ENCODE measurements at places on chromosomes 5 and 9.

DNA sequence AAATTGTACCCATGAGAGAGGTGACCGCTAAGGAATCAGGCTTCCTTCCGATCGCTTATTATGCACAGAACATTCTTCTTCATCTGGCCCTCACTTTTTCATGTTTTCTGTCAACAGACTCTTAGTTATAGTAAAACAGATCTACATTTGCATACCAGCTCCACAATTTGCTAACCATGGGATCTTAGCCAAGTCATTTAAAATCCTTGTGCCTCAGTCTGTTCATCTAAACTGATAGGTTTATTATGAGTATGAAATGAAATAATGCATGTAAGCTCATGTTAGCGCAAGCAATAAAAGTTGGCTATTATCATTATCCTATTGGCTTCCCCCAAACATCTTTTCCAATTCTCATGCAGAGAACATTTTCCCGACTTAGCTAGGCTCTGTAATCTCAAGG lies 42.3 kb downstream of the FGF1 start:
- no peak for DNase-seq

GRCh38 chr5:124742983-124743601 lies 3.3 kb downstream of the ZNF608 start:
- no peak for DNase-seq

DNA sequence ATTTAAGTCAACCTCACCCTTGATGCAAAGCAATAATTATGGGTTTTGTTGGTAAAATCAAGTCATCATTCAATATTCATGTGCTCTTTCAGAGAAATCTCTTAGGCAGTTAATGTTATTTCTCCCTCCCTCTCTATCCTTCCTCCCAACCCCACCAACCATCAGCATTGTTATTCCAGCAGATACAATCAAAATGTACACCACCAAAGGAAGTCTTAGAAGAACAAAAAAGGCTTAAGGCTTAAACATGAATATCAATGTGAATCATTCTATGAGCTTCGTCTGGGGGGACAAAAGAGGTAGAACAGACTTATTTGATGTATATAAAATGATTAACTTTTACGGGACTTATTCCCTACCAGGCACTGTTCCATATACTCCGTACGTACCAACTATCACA lies 404.4 kb downstream of the ARHGEF28 start:
- DNase-seq = no peak

DNA sequence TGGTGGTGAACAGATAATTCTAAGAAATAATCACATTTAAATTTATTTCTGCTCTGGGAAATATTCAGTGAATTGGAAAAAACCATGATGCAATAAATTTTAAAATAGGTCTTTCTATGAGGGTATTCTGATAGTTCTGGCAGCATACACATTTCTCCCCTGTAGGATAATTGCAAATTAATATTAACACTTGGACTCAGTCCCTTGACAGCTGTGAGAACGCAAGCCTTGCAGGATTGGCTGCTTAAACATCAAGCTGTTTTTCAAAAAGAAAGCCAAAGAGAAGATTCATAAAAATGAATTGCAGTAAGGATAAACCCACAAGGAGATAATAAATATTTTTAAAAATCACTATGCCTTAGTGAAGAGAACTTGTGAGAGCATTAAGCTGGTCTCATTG lies 180.0 kb downstream of the MTRR start:
- DNase-seq = no peak

DNA sequence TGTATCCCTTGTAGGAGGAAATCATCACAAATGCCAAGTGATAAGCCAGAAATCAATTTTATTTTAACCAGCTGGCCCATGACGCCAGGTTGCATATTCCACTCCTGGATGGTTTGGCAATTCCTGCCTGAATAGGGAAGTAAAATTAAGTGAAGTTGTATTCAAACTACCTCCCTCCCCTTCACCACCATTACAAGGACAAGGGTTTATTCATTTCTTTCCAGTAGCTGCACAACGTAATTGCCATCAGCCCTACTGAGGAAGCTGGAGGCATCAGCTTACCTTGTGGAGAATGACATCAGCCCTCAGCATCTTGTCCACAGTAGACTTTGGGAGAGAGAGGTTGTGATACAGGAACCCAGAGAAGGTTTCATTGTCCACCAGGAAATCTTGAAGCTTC lies 66.6 kb downstream of the ABCA1 start:
- no peak for DNase-seq

DNA sequence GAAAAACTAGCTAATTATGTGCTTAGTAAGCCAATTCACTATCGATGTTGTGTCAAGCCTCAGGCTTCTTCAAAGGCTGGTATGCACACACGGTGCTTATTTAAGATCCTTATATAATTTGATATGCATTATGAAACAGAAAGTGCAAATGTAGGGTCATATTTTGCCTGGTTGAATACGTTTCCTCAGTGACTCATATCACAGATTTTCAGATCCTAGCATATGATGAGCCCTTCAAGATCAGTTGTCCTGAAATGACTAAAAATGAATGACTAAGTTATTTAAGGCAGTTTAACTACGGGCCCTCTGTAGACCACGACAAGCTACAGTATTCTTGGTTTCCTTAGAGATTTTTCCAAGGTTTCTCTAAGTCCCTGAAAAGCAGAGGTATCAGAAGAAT lies 778.3 kb downstream of the PRELID2 start:
- no peak for DNase-seq

- no peak for DNase-seq
These were observed 51.1 kb downstream of the FNIP1 start for GRCh38 chr5:131745703-131746102.

DNA sequence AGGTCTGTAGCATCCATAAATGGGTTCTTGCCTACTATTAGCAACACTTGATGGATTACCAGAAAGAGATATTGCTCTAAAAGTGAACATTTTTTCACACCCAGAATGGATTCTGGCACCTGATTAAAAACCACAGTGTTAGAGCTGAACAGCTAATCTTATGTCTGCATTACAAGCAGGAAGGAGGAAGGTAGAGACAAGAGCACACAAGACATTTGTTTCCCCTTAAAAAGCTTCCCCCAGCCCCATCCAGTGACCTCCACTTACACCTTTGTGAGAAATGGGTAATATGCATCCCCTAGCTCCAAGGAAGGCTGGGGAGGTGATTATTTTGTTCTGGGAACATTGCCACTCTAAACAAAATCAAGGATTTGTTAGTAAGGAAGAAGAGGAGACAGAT lies 12.0 kb upstream of the TRIM36 start:
- DNase-seq = no peak

GRCh38 chr5:137095597-137095996 lies 403.5 kb downstream of the SPOCK1 start:
- DNase-seq = no peak

DNA sequence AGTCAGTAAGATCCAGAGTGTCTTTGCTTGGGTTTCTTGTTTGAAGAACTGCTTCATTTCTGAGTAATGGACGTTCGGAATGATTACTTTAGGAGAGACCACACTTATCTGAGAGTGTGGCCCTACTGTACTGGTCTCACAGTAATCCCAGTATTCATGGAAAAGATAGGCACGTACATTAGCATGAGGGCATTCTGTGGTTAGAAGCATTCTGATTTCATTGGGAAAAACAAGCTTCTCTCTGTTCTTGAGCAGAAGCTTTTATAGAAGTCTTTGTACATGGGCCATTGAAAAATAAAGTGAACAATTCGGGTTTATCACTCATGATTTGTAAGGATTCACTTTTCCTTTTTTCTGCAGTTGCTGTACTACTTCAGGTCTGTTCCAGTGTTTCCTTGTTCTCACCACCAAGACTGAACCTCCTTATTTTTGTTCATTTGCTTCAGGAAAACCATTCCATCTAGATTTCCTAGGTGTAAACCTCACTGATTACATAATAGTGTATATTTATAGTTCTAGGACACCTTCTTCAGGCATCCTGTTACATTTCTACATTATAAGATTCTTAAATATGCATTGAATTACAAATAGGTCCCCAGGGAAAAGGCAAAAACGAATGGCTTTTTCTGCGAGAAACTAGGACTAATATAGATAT lies 10.1 kb downstream of the TGFBR1 start:
- no peak for DNase-seq

- DNase-seq = no peak
These were observed 50.8 kb downstream of the ADAMTS12 start for GRCh38 chr5:33840927-33841547.

GRCh38 chr5:76547242-76547890 lies 75.8 kb downstream of the F2RL2 start:
- DNase-seq = no peak

DNA sequence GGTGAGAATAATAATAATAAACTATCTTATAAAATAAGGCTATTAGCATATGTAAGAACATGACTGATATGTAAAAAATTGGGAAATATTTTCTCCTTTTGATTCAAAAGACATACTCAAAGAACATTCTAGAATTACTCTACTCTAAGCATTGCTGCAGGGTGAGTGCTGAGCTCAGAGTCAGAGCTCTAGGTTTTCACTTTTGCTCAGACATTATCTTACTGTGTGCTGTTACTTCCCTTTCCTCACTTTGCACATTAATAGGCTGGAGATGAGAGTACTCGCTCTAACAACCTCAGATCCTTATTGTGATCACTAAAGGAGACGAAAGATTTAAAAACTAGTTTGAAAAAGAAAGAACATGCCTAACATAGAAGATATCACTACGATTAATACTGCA lies 99.4 kb upstream of the C9orf72 start:
- no peak for DNase-seq

DNA sequence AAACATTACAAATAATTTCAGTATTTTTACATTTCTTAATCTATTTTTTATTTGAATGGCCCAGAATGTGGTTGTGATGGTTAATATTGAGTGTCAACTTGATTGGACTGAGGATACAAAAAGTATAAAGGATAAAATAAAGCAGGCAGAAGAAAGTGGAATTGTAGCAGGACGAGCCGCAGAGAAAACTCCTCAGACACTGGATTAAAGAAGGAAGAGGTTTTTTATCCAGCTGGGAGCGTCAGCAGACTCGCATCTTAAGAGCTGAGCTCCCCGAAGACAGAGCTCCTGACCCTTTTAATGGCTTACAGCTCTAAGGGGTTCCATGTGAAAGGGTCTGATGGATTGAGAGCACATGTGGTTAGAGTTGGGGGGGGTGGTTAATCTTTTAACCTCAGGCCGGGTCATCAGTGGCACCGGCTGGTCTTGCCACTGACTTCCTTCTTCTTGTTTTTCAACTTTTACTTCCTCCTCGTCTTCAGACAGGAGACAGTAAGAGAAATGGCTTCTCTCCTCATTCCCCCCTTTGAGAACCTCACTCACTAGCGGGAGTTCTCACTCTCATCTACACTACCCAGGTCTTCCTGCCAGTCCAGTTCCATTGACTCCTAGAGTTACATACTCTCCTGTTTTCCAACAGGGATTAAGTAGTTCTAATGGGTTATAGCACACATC lies 80.0 kb downstream of the TMEM161B start:
- no peak for DNase-seq

DNA sequence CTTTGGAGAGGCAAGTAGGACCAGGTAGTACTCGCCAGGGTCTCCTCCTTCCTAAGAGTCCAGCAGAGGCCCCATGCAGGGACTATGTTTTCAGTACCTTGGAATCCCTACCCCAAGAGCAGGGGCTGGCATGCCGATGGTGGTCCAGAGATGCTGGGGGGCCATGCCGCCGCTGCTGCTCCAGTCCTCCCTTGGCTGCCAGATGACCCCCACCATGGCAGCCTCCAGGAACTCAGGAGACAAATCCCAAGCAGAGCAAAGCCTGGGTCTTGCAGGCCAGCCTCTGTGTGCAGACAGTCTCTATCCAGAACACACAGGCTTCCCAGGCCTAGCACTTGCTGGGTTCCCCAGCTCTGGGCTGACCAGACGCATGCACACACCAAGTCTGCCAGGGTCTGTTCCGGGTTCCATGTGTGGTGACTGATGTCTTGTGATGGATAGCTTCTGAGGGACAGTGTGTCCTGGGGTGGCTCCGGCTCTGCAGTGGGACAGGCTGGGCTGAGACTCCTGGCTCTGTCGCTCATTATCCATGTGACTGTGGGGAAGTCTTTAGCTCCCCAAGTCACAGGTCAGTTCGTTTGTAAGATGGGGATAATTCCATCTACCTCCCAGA lies 127.3 kb downstream of the CRB2 start:
- DNase-seq = no peak

- no peak for DNase-seq
These were observed 105.9 kb upstream of the IER5L start for GRCh38 chr9:129283705-129284606.

DNA sequence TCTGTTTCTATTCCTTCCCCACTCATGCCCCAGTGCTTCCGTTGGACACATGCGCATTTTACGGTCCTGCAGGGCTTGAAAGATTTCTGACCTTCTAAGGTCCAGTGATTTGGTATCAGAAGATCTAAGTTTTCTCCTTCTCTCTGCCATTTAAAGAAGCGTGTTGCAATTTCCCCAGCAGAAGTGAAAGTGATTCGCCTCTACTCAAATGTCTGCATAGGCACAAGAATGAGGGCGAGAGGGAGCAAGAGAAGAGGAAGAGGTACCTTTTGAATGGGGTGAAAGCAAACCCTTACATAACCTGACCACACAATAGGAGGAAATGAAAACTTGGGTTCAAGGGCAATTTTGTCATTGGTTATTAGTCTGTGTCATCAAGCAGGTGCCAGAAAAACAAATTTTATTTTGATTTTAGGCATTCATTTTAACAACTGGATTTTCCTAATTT lies 31.7 kb upstream of the NR3C1 start:
- no peak for DNase-seq

- DNase-seq = no peak
These were observed 138.0 kb upstream of the GHR start for GRCh38 chr5:42285230-42285629.

- DNase-seq = no peak
These were observed 29.5 kb downstream of the FOXD1 start for GRCh38 chr5:73419117-73419464.

DNA sequence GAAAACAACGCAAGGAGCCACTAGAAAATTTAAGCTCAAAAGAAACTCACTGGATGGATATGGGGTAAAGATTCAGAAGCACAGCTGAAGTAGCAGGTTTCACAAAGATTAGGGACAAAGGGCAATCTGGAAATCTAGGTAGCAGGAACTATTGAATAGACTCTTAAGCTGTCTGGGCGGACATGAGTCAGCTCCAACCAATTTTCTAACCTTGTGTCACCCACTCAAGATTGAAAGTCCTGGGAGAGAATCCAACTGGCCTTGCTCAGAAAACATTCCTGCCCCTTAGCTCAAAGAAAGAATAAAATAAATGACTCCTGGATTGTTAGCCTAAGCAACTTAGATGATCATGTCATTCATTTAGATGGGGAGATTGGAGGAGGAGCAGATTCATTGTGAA lies 69.2 kb downstream of the STK32A start:
- no peak for DNase-seq
